ENCODE measurements at places on chromosomes 1 and 21.
A peak's percentile ranks its signal among the peaks of the same experiment; 100 is the strongest.

GRCh38 chr1:186479162-186479561, 18.2 kb upstream of the PDC start:
- no peak for DNase-seq

DNA sequence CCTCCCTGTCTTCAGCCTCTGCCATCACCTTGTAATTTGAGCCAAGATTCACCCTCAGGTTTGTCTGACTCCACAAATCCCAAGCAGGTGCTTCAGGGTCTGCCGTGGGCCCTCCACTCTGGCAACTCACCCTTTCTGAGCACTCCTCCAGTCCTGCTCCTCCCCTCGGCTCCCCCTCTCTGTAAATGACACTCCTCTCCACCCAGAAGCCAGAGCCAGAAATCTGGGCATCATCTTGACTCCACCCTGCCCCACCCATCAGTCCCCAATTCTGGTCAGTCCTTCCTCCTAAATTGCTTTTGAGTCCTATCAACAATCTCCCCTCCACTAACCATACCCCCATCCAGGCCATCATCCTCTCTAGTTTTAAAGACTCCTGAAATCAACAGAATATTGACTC, 40.5 kb downstream of the RCSD1 start:
- DNase-seq = no peak

GRCh38 chr1:107357376-107357775, 216.5 kb downstream of the NTNG1 start:
- no peak for DNase-seq

DNA sequence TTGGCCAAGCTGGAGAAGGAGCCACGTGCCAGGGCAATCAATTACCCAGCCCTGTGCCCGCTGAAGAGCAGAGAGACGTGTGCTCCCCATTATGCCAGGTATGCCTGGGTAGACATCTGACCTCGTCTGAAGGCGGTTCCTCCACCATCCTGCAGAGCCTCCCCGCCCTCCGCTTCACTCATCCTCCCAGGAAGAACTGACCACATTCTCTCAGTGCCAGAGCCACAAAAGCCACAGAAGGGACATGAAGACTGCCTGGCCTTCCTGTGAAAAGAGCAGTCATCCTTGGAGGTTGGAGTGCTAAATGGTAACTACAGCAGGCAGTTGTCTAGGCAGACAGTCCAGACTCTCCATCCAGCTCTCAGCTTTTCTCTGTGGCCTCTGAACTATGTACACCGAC, 12.0 kb downstream of the SYT2 start:
- no peak for DNase-seq

DNA sequence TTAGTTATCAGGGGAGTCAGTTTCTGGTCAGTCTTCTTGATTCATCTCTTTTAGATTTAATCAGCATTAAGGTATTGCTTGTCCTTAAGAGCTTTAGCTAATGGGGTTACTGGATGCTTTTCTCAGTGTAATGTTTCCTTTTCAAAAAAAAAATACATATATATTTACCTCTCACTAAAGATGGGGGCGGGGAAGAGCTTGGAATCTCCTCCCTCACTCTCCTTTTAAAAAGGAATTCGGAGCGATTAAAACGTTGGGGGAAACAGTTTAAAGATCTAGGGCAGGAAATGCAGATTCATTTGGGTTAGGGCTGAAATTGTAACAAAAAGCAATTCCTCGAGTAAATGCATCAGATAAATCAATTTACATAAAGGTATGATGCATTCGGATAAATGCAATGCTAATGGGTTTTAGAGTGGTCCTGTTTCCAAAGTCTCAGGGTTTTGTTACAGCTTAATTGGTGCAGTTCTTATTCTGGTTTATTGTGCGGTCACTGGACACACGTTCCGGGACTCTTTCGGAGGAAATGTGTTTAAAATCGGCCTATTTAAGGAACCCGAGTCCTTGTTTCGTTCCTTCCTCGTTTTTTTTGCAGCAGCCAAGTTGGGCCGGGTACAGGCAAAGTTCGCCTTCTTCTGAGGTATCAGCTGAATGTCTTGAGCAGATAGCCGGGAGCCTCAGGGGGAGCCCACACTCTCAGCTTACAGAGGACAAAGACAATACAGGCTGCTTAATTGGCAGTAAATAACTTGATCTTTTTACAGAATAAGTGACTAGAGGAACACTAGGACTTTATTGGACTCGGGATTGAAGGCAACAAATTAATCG, 1.6 kb downstream of the LMO4 start:
- DNase-seq = peak; percentile 21

DNA sequence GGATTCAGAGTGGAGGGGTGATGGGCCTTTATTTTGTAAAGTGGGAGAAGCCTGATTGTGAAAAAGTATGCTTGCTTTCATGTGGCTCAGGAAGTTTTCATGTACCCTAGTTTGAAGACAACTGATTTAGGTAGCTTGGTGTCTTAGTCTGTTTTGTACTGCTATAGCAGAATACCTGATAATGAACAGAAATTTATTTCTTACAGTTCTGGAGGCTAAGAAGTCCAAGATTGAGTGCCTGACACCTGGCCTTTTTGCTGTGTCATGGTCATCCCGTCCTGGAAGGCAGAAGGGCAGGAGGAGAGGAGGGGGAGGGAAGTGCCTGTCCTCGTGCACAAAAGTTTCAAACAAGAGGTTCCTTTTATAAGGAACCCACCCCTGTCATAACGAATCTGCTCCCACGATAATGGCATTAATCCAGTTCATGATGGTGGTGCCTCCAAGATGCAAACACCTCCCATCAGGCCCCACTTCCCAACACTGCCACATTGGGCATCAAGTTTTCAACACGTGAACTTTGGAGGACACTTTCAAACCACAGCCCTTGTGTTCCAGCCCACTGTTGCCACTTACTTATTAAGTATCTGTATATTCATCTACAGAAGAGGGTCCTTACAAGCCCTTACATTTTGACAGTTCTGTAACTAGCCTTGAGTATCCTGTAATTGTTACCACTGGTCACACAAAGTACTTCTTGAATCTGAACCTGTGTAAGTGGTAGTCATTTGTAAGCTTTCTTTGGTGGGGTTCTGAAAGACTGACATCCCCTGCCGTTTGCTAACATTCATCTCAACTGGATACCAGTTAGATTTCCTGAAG, 9.5 kb downstream of the UCK2 start:
- no peak for DNase-seq

DNA sequence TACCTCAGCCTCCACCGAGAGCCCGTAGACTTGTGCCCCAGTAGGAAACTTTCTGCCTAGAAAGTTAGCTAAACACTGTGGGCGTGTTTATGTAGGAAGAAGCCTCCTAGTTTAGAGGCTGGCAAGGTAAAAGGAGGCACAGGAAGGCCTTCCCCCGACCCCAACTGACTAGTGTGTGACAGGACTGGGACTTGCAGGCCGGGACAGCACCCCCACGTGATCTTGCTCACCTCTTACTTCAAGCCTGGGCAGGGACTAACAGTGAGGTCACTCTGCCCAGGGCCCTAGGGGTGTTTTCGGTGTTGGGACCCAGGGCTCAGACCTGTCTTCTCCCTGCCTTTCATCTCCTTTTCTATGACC, 392 bp upstream of the TAGLN2 start:
- DNase-seq = no peak

- no peak for DNase-seq
Observed at GRCh38 chr1:212470059-212470458, 37.3 kb downstream of the NENF start.

DNA sequence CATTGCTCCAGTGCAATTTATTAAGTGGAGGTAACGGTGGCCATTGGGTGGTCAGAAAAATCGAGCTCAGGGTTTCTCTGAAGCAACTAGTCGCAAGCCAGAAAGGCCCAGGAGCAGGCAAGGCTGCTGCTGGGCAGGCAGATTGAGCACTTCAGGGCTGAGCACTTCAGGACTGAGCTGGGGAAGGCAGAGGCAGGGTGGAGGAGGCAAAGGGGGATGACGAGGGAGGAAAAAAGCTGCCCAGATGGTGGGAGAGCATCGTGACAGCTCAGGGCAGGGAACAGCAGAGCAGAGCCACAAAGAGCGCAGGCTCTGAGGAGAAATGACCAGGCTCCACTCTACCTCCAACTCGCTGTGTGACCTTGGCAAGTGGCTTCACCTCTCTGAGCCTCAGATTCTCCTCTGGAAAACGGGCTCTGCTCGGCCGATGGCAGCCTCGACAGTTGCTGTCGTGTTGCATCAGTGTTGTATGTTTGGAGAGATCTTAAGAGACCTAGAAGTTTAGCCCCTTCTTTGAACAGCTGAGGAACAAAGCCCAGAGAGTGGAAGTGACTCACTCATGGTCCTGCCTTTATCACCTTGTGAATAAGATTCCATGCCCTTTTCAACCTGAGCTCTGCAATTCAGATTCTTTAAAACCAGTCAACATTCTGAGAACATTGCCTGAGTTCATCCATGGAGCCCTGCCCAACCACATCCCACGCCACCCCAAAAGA, 141.4 kb downstream of the SYF2 start:
- DNase-seq = no peak

GRCh38 chr1:245108246-245108645, 46.5 kb upstream of the KIF26B start:
- DNase-seq = no peak

DNA sequence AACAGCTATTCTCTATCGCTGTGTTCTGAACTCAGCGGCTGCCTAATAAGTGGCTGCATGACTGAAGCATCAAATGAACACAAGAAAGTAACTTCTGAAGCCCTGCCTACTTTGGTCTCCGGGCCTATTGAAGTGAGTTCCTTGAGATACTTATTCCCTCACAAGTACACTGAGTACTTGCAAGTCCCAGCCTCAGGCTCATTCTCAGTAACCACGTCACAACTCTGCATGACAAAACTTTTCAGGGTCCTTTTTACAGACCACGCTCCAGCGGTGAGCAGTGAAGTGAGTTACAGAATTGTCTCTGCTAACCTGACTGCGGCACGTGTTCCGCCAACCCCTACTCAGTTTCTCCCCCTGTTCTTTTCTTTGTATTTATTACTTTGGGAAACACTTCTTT, 1342.7 kb upstream of the ADGRL4 start:
- no peak for DNase-seq

GRCh38 chr1:197915260-197915861, 1.8 kb upstream of the LHX9 start:
- DNase-seq = no peak

- no peak for DNase-seq
Observed at GRCh38 chr1:78126506-78126905, 80.7 kb downstream of the GIPC2 start.

DNA sequence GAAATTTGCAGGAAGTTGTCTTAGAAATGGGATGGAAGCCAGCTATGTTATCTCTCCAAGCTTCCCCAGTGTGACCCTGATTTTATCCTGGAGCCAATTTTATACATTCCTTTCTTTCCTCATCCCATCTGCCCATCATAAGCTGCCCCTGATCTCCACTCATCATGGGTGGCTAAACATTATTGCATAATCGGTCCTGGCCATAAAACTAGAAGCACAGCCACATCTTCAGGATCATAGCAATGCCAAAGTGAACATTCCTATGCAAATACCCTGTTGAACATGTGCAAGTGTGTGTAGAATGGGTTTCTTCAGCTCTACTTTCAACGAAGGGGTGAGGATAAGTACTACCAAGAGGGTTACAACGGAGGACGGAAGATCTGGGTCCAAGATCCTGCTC, 50.6 kb upstream of the COG2 start:
- DNase-seq = no peak

GRCh38 chr1:11134898-11135266, 35.2 kb upstream of the EXOSC10 start:
- DNase-seq = no peak

DNA sequence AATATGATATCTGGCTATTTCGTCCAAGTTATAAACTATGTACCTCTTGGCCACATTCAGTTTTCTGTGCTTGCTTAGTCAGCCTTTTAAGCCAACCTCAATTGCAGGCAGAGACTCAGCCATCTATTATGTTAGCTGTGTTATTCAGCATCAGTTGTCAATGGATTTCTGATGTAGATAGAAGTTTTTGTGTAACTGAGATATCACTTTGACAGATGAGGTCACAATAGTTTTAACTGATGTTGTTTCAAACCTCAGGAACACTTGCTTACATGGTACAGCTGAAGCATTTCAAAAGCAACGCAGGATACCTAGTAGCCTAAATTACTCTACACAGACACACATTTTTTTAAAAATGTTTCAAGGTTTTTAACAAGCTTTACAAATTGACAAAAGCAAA, 1478.0 kb downstream of the NCAM2 start:
- no peak for DNase-seq

DNA sequence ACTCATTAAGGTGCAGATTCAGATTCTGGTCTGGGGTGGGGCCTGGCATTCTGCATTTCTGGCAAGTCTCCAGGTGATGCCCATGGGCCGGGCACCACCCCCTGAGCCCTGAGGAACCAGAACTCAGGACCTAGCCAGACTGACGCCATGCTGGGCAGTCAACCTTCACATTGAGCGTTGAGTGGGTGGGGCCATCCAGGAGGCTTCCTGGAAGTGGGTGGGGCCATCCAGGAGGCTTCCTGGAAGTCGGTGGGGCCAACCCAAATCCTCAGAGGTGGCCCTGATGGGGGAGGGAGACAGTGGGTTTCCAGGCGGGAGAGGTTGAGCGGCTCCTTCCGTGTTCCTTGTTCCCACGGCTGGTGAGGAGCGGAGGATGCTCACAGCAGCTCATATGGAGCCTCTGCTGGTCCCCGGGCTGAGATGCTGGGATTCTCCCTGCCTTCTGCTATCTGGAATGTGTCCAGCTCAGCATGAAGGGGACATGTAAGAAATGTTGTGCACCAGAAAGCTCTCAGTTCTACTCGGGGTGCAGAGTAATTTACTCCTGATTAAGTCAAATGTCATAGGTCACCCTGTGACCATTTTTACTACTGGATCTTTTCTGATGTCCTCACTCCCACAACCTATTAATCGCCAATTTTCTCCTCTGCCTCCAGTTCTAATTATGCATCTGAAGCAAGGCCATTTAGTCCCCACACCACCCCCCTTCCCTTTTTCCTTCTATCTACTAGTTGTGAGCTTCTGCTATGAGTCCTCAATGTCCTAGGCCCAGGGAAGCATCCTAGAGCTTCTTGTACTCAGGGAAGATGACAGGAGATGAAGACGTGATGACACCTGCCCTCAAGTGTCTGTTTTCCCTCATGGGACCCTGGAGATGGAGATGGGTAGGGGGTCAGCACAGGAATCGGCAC, 435.4 kb downstream of the PTPRU start:
- no peak for DNase-seq

GRCh38 chr1:246724731-246725095, 504 bp downstream of the SCCPDH start:
- DNase-seq = peak; percentile 12

DNA sequence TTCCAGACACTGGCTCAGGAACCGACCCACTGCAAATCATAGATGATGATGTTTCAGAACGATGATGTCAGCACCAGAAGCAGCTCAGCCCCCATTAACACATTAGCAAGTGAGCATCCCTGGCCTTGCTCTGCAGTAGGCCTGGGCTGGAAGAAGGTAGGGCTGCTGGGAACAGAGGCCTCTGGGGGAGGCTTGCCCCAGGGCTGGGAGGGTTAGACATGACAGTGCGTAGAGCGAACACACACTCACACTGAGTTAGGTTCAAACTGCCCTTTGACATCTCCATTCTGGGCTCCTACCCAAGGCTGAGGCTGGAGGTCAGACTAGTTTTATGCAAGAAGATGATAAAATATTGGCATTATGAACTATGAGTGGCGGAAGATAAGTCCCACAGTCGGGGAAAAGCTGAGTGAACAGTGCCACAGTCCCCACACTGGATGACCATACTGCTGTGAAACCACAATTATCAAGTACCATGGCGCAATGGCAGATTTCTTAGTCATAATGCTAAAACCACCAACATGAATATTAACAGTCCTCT, 91.1 kb downstream of the DMRTB1 start:
- no peak for DNase-seq
